ENCODE measurements at places on chromosomes 6 and 20.

DNA sequence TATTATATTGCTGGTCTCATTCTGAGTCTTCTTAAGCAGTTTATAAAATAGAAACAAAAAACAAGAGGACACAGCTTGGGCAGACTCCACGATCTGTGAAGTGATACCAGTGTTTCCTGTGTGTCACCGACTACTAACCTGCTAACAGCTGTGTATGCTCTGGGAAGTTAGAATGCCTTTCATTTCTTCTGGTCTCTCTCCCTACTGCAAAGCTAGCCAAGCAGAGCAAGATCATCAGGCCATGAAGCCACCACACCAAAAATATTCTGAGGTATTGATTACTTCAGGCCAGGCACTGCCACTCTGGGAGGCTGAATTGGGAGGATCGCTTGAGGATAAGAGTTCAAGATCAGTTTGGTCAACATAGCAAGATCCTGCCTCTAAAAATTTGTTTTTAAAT is 46.9 kb upstream of the SMIM29 start:
- DNase-seq: peak; percentile 74
- peaks cover 62% of the 10 kb centered on the region for H3K4me1 ChIP-seq
- no peak overlapping the region for H3K4me3 ChIP-seq
- no peaks in the 10 kb centered on the region for H3K36me3 ChIP-seq
- peak overlapping the region; percentile 82 for H3K27ac ChIP-seq

- no peak overlapping the region for H3K4me3 ChIP-seq
- no peaks in the 10 kb centered on the region for H3K27me3 ChIP-seq
- H3K36me3 ChIP-seq: no peaks in the 10 kb centered on the region
Observed at GRCh38 chr6:156280065-156280464, 497.1 kb upstream of the ARID1B start.

DNA sequence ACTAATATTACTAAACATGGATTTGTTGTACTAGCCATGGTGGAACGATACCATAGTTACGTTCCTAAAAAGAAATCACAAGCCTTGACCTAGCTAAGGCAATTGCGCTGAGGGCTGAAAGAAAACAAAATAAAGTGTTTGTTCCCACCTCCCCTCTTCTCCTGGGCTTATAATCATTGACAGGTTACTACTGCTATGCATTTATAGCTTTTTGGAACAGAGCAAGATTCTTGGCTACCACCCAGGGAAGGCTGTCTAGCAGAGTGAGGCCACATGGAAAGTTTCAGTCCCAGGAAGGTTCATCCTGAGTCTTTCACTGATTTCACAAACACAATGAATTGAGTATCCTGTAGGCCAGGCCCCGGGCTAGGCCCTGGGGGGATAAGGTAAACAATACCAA is 84.6 kb downstream of the TMEM170B start:
- H3K4me1 ChIP-seq: no peaks in the 10 kb centered on the region
- no peak for DNase-seq
- H3K4me3 ChIP-seq: no peak overlapping the region

- DNase-seq: no peak
- H3K4me3 ChIP-seq: no peak overlapping the region
- H3K27me3 ChIP-seq: no peaks in the 10 kb centered on the region
- H3K4me1 ChIP-seq: no peaks in the 10 kb centered on the region
- no peak overlapping the region for H3K27ac ChIP-seq
Observed at GRCh38 chr6:83169511-83169910, 23.6 kb downstream of the PGM3 start.

GRCh38 chr6:6665555-6666243 is 77.2 kb downstream of the LY86 start:
- DNase-seq: no peak
- no peaks in the 10 kb centered on the region for H3K27me3 ChIP-seq
- H3K27ac ChIP-seq: no peak overlapping the region
- H3K4me3 ChIP-seq: no peak overlapping the region
- H3K4me1 ChIP-seq: no peaks in the 10 kb centered on the region
- H3K36me3 ChIP-seq: no peaks in the 10 kb centered on the region

DNA sequence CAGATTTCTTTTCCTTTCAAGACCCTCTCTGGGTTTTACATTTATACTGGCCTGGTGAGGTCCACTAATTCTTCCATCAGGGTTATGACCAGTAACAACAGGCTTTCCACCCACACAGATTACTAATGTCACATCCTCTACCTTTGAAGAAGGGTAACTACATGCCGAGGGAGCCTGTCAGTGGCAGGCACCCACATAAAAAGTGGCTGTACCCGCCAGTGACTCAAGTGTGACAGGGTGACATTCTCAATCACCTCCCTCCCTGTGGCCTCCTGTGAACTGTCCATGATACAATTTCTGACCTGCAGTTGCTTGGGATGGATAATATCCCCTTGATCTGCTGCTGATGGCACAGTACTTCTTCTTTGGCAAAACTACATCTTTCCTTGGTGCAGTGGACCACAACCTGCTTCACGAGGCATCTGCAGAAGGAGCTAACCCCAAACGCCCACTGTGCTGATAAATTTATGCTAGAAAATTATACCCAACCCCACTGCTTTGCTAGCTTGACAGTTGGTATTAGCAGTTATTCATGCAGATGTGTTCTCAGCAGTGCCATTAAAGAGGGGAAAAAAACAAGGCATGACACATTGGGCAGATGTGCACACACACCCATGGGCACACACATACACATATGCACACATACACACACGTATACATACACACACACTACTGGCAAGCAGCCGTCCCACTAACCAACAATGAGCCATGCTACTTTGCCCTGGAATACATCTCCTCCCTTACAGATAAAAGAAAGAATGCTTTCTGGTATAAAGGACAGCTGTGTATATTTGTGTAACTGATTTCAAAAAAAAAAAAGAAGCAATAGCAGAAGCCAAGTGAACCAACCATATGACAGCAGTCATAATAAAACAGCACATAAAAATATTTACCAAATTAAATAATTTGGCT is 20.8 kb downstream of the GFOD1 start:
- no peaks in the 10 kb centered on the region for H3K27me3 ChIP-seq
- DNase-seq: no peak
- peaks cover 28% of the 10 kb centered on the region for H3K4me1 ChIP-seq
- no peak overlapping the region for H3K27ac ChIP-seq
- H3K36me3 ChIP-seq: no peaks in the 10 kb centered on the region

DNA sequence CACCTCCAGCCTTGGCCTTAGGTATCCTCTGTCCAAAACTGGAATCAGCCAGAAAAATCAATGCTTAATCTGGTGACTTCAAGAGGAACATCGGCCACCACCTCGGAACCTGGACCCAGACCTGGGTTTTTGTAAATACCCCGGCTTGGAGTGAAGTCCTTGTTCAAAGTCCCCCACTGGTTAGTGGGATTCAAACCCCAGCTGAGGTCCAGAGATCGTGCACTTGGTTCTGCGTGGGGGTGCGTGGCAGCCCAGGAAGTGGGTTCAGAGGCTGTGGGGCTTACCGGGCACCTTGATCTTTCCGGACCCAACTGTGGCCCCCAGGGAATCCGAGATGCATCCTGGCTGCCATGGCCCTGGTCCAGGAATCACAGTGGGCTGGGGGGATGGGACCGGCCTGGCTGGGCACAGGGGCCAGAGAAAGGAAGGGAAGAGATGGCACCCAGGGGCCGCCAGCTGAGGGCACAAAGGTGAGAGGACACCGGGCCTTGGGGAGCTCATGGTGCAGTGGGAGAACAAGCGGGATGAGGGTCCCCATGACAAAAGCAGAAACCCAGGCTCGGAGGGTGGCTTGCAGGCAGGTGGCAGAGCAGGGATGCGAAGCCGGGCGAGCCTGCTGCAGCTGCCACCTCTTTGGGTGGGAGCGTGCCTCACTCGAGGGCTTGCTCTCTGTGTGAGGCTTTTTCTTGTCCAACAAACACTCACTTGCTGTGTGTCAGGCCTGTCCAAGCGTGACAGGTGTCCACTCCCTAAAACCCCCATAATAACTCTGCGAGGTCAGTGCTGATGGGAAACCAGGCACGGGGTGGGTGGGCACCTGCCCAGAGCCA is 27.7 kb downstream of the ZBP1 start:
- peaks cover 22% of the 10 kb centered on the region for H3K4me1 ChIP-seq
- H3K4me3 ChIP-seq: no peak overlapping the region
